SK-N-SH treated with all-trans-retinoic acid at 6 μM for 48 hours (cell line): ENCODE measurements at places on chromosomes 13 and 19.

- no peak for ATAC-seq
Measured at GRCh38 chr19:17254636-17255035, 8.9 kb upstream of the NR2F6 start.

- no peak for ATAC-seq
Measured at GRCh38 chr19:14480700-14481079, 5.5 kb upstream of the PTGER1 start.

GRCh38 chr19:46821512-46822409 is 28.9 kb downstream of the AP2S1 start:
- ATAC-seq = no peak

- ATAC-seq = peak; percentile 67
Measured at GRCh38 chr13:40790154-40790616, 774 bp downstream of the SLC25A15 start.

- ATAC-seq = no peak
Measured at GRCh38 chr13:106329941-106330340, 205.5 kb downstream of the EFNB2 start.

DNA sequence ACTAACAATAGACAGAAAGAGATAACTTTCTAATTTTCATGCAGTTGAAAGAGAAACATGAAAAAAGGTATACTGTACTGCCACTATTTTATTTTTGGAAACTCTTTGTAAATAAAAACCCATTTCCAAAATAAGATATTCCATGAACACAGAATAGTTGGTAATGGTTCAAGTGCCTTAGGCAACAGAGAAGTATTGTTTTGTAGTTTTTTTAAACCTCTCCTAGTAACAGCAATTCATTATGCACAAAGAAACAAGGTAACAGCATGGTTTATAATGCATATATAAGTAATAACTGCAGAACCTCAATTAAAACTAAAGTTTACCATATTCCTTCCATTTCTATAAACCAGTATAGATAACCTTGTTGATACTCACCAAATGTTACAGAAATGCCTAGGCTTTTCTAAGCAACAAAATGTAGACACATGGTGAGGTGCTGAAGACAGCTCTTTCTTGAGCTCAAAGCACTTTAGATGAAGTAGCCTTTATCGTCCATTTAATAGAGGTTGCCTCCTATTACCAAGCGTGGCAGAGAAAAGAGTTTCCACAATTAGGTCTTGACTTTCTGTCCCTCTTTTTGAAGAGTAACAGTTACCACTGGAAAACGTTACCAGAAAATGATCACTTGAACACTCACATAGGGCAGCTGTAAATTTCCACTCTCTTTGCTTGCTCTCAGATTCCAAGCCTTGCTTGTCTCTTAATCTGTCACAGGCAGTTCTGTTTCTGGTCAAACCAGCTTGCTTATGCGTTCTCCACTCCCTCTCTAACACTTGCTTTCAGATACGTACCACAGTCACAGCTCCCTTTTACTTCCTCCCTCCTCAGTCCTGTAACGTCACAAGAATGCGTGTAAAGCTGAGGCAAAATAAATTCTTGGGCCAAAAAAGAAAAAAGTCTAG is 42.9 kb downstream of the CAB39L start:
- ATAC-seq = no peak

DNA sequence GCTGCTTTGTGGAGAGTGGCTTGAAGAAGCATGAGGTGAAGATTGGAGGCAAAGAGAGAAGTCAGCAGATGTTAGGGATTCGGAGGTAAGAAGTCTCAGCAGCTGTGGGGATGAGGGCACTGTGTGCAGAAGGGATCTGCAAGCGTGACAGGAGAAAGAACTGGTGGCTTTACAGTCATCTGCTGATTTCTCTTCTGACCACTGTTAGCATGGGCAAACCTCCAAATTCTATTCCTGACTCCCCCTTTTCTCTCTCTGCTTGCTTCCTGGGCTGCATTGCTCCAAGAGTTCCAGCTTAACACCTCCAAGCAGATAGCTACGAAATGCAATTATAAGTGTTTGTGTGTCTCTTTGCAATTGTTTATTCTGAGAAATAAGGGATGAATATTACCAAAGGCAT is 159.6 kb downstream of the GGACT start:
- no peak for ATAC-seq

DNA sequence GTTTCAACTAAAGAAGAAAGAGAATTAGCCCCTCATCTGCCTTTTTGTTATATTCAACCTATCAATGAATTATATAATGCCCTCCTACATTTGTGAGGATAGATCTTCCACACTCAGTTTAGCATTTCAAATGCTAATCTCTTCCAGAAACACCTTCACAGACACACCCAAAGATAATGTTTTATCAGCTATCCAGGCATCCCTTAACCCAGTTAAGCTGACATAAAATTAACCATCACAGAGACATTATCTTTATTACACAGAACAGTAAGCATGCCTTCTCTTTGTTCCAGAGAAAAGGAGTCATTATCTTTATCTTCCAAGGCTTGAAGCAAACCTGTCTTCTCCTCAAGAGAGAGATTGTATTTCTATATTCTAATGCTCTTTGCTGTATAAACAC is 53.1 kb downstream of the PCDH20 start:
- ATAC-seq = no peak
